Type B pancreatic cell (in vitro differentiated cells): ENCODE measurements at places on chromosomes 1 and 21. TPM values are rescaled to one million over a fixed set of nuclear protein-coding genes. Genes with fewer than 3 reads are reported as not detected.

DPT gene
- 0.22 TPM in 1 of 2 replicates, not detected in the other for total RNA-seq

SLAMF1 gene
- not detected in 2 replicates for total RNA-seq

WNT9A gene
- 3.0 and 4.3 TPM in 2 replicates for total RNA-seq

FAM76A gene
- 12.3 and 14.2 TPM in 2 replicates for total RNA-seq

BSND gene
- 0.05 TPM in 1 of 2 replicates, not detected in the other for total RNA-seq

- no peaks in the 10 kb centered on the region for H3K27me3 ChIP-seq
- H3K4me3 ChIP-seq: no peak overlapping the region
- DNase-seq: no peak
- H3K27ac ChIP-seq: no peak overlapping the region
These were observed 19.0 kb upstream of the DNASE2B start for GRCh38 chr1:84379138-84379916.

GRCh38 chr1:212121779-212122178, 86.2 kb downstream of the DTL start:
- H3K4me3 ChIP-seq: no peak overlapping the region
- DNase-seq: no peak
- H3K27me3 ChIP-seq: no peaks in the 10 kb centered on the region
- no peak overlapping the region for H3K27ac ChIP-seq

GRCh38 chr1:200334661-200335256, 75.1 kb downstream of the ZNF281 start:
- no peaks in the 10 kb centered on the region for H3K36me3 ChIP-seq
- peaks cover 7% of the 10 kb centered on the region for H3K27me3 ChIP-seq
- H3K4me1 ChIP-seq: peaks cover 31% of the 10 kb centered on the region
- H3K4me3 ChIP-seq: no peak overlapping the region

GRCh38 chr21:34762786-34763185, 94.0 kb downstream of the CLIC6 start:
- H3K4me1 ChIP-seq: no peaks in the 10 kb centered on the region
- no peak for DNase-seq
- H3K27me3 ChIP-seq: peaks cover 3% of the 10 kb centered on the region
- no peaks in the 10 kb centered on the region for H3K36me3 ChIP-seq

GRCh38 chr1:18001725-18002124, 105.9 kb upstream of the IGSF21 start:
- no peak overlapping the region for H3K27ac ChIP-seq
- H3K4me3 ChIP-seq: no peak overlapping the region
- H3K4me1 ChIP-seq: no peaks in the 10 kb centered on the region
- peaks cover 45% of the 10 kb centered on the region for H3K27me3 ChIP-seq
